ENCODE measurements at places on chromosomes 7 and 10.
A peak's percentile ranks its signal among the peaks of the same experiment; 100 is the strongest.

- H3K27me3 ChIP-seq, result peaks cover 45% of the 10 kb centered on the region
- no peaks in the 10 kb centered on the region for H3K36me3 ChIP-seq
- peaks cover 2% of the 10 kb centered on the region for H3K4me1 ChIP-seq
- no peak overlapping the region for H3K4me3 ChIP-seq
These were observed 34.3 kb upstream of the PTF1A start for GRCh38 chr10:23157691-23158369.

DNA sequence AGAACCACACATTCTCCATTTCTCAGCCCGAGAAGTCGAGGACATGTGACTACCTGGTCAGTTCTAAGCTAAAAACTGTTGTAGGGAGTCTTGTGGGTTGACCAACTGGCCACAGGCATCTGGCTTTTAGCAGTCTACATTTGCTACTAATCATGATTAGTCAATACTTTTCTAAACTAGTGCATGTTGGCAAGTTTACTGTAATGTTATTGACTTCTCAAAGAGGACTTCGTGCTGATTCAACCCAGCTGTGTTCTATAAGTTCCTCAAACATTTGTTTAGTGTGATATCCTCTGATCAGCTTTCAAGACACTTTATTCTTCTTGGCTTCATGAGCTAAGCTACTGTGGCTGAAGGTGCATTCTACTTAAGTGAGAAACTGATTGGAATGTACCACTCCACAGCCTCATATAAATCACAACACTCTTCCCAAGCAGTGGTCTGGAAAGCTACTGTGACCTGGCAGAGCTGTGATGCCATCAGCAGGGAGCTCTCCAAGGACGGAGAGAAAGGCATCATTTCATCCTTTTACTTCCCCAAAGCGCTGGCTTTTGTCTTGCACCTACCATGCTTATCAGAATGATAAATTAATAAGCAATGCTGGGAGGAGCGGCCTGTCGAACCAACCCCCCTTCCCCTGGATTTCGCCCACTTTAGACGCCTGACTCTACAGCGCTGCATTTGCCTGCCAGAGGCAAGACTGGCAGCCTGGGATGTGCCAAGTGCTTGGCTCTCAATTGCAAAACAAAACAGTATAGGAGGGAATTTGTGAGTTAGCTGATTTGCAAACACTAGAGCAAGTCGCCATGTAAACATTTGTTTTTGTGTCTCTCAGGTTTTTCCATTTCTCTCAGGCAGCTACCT lies 206.7 kb upstream of the PLXNA4 start:
- no peak overlapping the region for H3K4me3 ChIP-seq
- no peak for DNase-seq
- peaks cover 4% of the 10 kb centered on the region for H3K4me1 ChIP-seq
- H3K27me3 ChIP-seq, result peaks cover 12% of the 10 kb centered on the region
- peaks cover 9% of the 10 kb centered on the region for H3K36me3 ChIP-seq

DNA sequence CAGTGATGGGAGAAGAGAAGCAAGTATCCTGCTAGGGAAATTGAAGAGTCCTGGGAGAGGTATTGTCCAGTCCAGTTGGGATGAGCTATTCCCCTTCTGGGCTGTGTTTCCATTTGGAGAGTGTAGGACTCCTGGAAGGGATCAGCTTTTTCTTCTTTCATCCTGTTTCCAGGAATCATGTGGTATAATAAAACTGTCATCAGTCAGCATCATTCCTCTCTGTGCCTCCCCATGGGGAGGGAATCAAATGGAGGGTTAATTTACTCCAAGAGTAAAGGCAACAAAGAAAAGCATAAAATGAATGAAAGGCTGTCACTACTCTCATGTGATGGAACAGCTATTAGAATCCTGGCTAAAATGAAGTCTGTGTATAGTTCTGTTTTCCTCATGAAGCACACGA lies 429.9 kb downstream of the SORCS3 start:
- no peaks in the 10 kb centered on the region for H3K36me3 ChIP-seq
- DNase-seq, result no peak
- no peak overlapping the region for H3K27ac ChIP-seq
- H3K4me3 ChIP-seq, result no peak overlapping the region
- H3K4me1 ChIP-seq, result no peaks in the 10 kb centered on the region
- no peaks in the 10 kb centered on the region for H3K27me3 ChIP-seq

DNA sequence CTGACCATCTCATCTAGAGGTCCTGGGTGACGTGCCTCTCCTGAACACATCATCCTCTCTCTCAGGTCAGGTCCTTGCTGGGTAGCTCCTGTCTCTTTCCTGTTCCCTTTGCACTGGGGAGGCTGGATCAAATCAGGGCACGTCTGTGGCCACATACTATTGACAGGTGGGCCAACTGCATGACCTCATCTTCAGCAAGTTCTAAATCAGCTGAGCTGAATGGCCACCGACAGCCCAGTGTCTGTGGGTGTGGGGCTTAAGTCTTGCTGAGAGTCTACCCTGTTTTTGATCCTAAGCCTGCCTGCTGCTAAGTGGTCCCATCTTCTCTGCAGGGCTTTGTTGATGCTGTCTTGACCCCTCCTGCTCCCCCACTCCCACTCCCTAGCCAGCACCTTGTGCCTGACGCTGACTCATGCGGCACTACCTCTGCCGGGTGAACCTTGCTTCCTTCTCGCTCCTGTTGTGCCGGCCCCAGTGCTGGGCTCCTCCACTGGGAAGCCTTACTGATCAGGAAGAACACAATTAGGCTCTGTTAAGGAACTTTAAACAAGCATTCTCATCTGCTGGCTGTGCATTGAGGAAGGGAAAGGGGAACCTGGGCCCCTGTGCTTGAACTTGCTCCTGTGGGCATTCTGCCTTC lies 440.4 kb downstream of the PLXNA4 start:
- no peak overlapping the region for H3K4me3 ChIP-seq
- H3K4me1 ChIP-seq, result no peaks in the 10 kb centered on the region
- no peak for DNase-seq
- H3K36me3 ChIP-seq, result no peaks in the 10 kb centered on the region

DNA sequence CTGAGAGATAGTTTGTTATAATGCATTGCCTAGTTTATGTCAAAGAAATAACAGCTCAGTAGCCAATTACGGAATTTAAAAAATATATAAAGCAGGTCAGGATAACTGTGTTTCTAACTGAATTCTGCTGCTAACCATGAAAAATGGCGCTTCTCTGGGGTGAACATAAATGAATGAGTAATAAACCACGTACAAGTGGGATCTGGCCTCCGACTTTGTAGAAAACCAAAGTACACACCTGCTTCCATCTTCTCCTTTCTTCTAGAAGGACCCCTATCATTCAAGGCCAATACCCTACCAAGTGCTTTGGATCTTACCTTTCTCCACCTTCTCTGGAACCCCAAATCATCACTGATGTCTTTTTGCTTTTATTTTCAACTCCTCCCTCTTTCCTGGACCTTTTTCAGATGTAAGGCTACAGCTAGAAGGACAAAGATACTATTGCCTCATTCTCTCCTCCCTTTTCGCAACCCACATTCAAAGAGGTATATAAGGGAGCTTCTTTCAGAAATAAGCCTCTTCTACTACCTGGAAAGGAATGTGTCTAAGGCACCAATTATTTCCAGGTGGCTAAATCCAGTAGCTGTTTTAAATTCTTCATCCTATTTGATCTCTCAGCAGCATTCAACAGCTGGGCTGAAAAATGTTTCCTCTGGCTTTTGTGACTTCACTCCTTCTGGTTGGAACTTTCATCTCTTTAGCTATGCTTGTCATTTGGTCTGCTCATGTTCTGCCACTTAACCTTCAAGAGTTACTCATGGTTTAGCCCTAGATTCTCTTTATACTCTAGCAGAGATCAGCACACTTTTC lies 37.7 kb downstream of the NAMPT start:
- no peaks in the 10 kb centered on the region for H3K27me3 ChIP-seq
- H3K4me3 ChIP-seq, result no peak overlapping the region
- no peak overlapping the region for H3K27ac ChIP-seq
- H3K4me1 ChIP-seq, result no peaks in the 10 kb centered on the region
- DNase-seq, result no peak
- H3K36me3 ChIP-seq, result peaks cover 32% of the 10 kb centered on the region

- H3K27me3 ChIP-seq, result no peaks in the 10 kb centered on the region
- peak overlapping the region; percentile 96 for H3K4me3 ChIP-seq
- H3K4me1 ChIP-seq, result peaks cover 62% of the 10 kb centered on the region
- peak overlapping the region; percentile 99 for H3K27ac ChIP-seq
- no peak for DNase-seq
These were observed 121.2 kb upstream of the AFAP1L2 start for GRCh38 chr10:114525368-114525949.

- H3K27ac ChIP-seq, result no peak overlapping the region
- H3K27me3 ChIP-seq, result peaks cover 12% of the 10 kb centered on the region
- H3K36me3 ChIP-seq, result no peaks in the 10 kb centered on the region
- no peak for DNase-seq
- no peaks in the 10 kb centered on the region for H3K4me1 ChIP-seq
These were observed 12.1 kb downstream of the TAS2R40 start for GRCh38 chr7:143233816-143234532.

- no peak overlapping the region for H3K4me3 ChIP-seq
- no peak for DNase-seq
- no peaks in the 10 kb centered on the region for H3K36me3 ChIP-seq
- H3K27ac ChIP-seq, result no peak overlapping the region
These were observed 20.3 kb downstream of the TAC1 start for GRCh38 chr7:97752215-97752614.

GRCh38 chr10:71429929-71430328 lies 33.2 kb downstream of the CDH23 start:
- peaks cover 12% of the 10 kb centered on the region for H3K4me1 ChIP-seq
- peaks cover 28% of the 10 kb centered on the region for H3K27me3 ChIP-seq
- no peak overlapping the region for H3K4me3 ChIP-seq
- no peak overlapping the region for H3K27ac ChIP-seq
- DNase-seq, result no peak

DNA sequence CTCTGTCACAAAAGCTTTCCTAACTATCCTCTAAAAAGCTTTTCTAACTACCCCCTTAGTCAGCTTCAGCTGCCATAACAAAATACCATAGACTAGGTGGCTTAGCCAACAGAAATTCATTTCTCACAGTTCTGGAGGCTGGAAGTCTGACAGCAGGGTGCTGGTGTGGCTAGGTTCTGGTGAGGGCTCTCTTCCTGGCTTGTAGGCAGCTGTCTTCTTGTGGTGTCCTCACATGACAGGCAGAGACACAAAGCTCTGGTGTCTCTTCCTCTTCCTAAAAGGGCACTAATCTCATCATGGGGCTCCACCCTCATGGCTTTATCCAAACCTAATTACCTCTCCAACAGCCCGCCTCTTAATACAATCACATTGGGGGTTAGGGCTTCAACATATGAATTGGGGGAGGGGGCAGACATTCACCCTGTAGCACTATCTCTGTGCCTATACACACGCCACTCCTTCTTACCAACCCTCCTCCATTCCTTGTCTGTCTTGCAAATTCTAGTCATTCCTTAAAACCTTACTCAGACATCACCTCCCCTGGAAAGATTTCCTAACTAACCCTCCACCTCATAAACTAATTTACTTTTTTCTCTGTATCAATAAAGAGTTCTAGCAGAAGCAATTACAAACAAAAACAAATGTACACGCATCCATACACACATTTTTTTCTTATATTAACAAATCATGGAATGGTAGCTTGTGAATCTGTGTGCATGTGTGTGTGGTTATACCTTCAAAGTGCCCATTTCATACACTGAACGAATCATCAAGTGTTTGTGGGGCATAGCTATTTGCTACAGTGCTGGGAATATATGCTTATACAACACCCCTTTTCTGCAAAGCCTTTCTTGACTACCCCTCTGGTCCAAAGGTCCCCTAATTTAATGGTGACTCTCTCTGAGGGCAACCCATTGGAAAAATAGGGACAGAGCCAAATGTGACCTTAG lies 26.4 kb downstream of the RHOBTB1 start:
- no peaks in the 10 kb centered on the region for H3K4me1 ChIP-seq
- DNase-seq, result no peak
- no peak overlapping the region for H3K27ac ChIP-seq
- no peaks in the 10 kb centered on the region for H3K36me3 ChIP-seq
- H3K4me3 ChIP-seq, result no peak overlapping the region
- peaks cover 24% of the 10 kb centered on the region for H3K27me3 ChIP-seq

DNA sequence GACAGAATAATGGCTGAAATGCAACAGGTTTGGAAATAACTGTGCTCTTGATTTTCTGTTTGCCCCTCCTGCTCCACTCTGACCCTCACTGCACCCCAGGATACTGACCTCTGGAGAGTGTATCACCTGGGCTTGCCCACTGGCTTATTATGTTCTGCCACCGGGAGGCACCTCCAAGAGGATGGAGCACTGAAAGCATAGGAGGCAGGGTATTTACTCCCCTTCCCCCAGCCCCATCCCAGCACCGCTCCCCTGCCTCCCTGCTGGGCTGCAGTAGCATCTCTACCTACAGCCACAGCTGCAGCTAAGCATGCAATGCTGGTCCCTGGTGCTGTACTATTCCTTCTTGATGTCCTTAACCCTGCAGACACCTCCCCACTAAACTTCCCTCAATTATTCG lies 26.4 kb downstream of the RAB11FIP2 start:
- no peaks in the 10 kb centered on the region for H3K27me3 ChIP-seq
- no peak overlapping the region for H3K27ac ChIP-seq
- no peak for DNase-seq

GRCh38 chr7:109611656-109612055 lies 1042.0 kb downstream of the DNAJB9 start:
- H3K27me3 ChIP-seq, result no peaks in the 10 kb centered on the region
- no peak overlapping the region for H3K4me3 ChIP-seq
- DNase-seq, result no peak
- H3K36me3 ChIP-seq, result no peaks in the 10 kb centered on the region
- no peaks in the 10 kb centered on the region for H3K4me1 ChIP-seq

DNA sequence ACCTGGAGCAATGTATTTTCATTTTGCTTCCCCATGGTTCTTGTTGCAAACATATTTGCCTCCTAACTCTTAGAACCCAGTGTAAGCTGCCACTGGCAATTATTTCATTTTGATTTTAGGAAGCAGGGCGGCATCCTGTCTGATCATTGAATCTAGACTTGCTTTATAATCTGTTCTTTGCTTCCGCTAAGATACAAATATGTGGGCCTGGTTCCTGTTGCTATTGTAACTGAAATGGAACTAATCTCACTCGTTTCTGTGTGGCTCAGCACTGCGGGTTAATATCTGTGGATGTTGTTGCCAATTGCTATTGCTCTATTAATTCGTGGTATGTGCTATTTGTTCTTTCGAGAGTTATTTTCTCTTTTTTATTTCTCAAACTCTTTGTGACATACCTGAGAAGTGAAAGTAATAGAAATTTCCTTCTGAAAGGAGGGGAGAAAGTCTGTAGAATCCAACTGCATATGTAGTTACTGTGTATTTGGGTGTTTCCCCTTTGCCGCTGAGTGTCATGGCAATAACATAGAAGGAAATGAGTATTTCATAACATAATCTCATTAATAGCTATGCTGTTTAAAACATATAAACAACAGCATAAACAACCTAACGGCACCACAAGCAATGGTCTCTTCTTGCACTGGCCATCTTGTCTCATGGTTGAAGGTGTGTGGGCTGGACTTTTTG lies 62.4 kb downstream of the FZD1 start:
- H3K4me3 ChIP-seq, result no peak overlapping the region
- H3K27me3 ChIP-seq, result no peaks in the 10 kb centered on the region

DNA sequence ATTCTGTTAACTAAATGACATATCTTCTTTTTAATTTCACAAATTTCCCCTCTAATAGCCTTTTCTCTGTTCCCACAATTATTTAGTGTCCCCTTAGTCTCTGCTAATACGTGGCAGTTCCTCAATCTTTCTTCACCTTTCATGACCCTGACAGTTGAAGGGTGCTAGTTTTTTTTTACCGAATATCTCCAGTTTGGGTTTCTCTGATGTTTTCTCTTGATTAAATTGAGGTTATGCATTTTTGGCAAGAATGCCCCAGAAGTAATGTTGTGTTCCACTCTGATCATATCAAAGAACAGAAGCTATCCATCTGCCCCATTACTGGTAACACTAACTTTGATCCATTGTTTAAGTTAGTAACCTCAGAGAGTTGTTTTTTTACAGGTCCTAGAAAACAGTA lies 133.6 kb upstream of the ASAH2 start:
- H3K27me3 ChIP-seq, result no peaks in the 10 kb centered on the region
- peak overlapping the region; percentile 89 for H3K27ac ChIP-seq
- no peak for DNase-seq
- H3K36me3 ChIP-seq, result peaks cover 4% of the 10 kb centered on the region

Data from effector memory CD8-positive, alpha-beta T cell (primary cell).